ENCODE measurements at places on chromosomes 2 and 18. TPM values are rescaled to one million over a fixed set of nuclear protein-coding genes. Genes with fewer than 3 reads are reported as not detected.
A peak's percentile ranks its signal among the peaks of the same experiment; 100 is the strongest.

The CAPN13 gene
- 0.50 TPM for polyA plus RNA-seq

The FER1L5 gene
- polyA plus RNA-seq = 0.18 TPM

The FEV gene
- not detected for polyA plus RNA-seq

The PLEKHA3 gene
- polyA plus RNA-seq = 15.2 TPM

The HSBP1L1 gene
- 2.3 TPM for polyA plus RNA-seq

The ST8SIA5 gene
- polyA plus RNA-seq = 3.0 TPM

The POLE4 gene
- 105 TPM for polyA plus RNA-seq

The UNC50 gene
- 49.8 TPM for polyA plus RNA-seq

The NYAP2 gene
- polyA plus RNA-seq = not detected

The GALNT14 gene
- 5.6 TPM for polyA plus RNA-seq

The IL36B gene
- polyA plus RNA-seq = not detected

The ANKZF1 gene
- 29.9 TPM for polyA plus RNA-seq

The SEPTIN2 gene
- 227 TPM for polyA plus RNA-seq

The RAB27B gene
- polyA plus RNA-seq = 0.13 TPM

GRCh38 chr2:159185401-159186130 is 100.9 kb downstream of the WDSUB1 start:
- no peak overlapping the region for H3K27ac ChIP-seq
- no peaks in the 10 kb centered on the region for H3K27me3 ChIP-seq
- DNase-seq = peak; percentile 40
- H3K4me3 ChIP-seq = no peak overlapping the region

GRCh38 chr18:60112369-60112768 is 212.6 kb downstream of the PMAIP1 start:
- no peak overlapping the region for H3K4me3 ChIP-seq
- H3K27ac ChIP-seq = no peak overlapping the region
- H3K4me1 ChIP-seq = no peaks in the 10 kb centered on the region
- DNase-seq = no peak
- H3K36me3 ChIP-seq = no peaks in the 10 kb centered on the region

- H3K36me3 ChIP-seq = no peaks in the 10 kb centered on the region
- no peaks in the 10 kb centered on the region for H3K4me1 ChIP-seq
- no peak for DNase-seq
- H3K4me3 ChIP-seq = no peak overlapping the region
These were observed 340.1 kb downstream of the EIPR1 start for GRCh38 chr2:3037196-3038194.

- H3K4me3 ChIP-seq = no peak overlapping the region
- DNase-seq = no peak
- H3K27ac ChIP-seq = no peak overlapping the region
- no peaks in the 10 kb centered on the region for H3K27me3 ChIP-seq
- no peaks in the 10 kb centered on the region for H3K36me3 ChIP-seq
These were observed 806.4 kb upstream of the FANCL start for GRCh38 chr2:59047373-59047995.

DNA sequence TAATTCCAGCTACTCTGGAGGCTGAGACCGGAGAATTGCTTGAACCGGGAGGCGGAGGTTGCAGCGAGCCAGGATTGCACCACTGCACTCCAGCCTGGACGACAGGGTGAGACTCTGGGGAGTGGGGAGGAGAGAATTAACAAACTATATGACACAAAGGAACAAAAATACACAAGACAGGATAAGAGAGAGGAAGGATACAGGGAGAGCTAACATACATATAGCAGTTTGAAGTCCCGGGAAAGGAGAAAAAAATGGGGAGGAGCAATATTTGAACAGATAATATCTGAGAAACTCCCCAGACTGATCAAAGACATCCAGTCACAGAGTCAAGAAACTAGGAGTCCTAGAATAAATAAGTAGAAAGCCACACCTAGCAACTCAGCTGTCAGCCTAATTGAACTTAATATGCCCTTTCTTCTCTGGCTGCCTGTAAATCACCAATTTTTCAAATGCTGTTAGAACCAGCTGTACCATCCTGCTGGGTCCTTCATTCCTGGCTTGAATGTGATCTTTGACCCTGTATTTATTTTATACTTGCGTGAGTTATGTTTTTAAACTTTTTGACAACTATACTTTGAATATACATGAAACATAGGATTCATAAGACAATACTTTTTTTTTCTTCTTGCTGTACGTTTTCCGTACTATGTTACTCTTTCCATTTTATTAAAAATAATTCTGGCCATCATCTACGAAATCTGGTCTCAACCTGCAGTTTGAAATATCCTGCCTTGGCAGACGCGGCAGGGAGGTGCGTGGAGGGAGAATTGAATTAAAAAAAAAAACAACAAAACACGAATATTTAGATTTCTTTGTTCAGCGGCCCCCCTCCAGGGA is 876 bp upstream of the CYP27A1 start:
- peak overlapping the region; percentile 81 for H3K4me3 ChIP-seq
- H3K27me3 ChIP-seq = peaks cover 55% of the 10 kb centered on the region
- H3K36me3 ChIP-seq = no peaks in the 10 kb centered on the region
- no peak for DNase-seq

DNA sequence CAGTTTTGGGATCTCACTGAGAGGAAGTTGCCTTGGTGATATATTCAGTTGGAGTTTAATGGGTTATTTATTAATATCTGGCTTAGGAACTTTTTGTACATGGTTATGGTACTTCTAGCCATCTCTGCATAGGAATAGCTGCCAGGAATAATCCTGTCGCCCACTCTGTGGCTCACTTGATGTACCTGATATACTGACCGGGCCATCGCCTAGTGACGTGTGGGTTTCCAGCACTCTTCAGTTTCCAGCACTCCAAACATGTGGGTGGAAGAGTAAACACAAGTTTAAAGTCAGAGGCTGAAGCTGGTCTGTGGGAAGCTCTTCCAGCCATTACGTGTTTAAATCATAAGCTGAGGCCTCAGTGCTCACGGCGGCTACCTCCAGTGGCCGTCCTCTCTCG is 44.3 kb upstream of the AGAP1 start:
- no peaks in the 10 kb centered on the region for H3K4me1 ChIP-seq
- no peak for DNase-seq
- H3K4me3 ChIP-seq = no peak overlapping the region
- H3K36me3 ChIP-seq = no peaks in the 10 kb centered on the region

- 0 out of 2 replicates have a peak overlapping the region, but pooled peaks have one; percentile 47 for H3K27ac ChIP-seq
- H3K27me3 ChIP-seq = no peaks in the 10 kb centered on the region
- H3K4me1 ChIP-seq = no peaks in the 10 kb centered on the region
- DNase-seq = no peak
- H3K4me3 ChIP-seq = no peak overlapping the region
These were observed 169.4 kb downstream of the THADA start for GRCh38 chr2:43426305-43427031.

- no peaks in the 10 kb centered on the region for H3K4me1 ChIP-seq
- peak; percentile 71 for DNase-seq
- no peaks in the 10 kb centered on the region for H3K36me3 ChIP-seq
- no peak overlapping the region for H3K4me3 ChIP-seq
- no peaks in the 10 kb centered on the region for H3K27me3 ChIP-seq
These were observed 220.0 kb upstream of the CYP26B1 start for GRCh38 chr2:72367530-72368225.

DNA sequence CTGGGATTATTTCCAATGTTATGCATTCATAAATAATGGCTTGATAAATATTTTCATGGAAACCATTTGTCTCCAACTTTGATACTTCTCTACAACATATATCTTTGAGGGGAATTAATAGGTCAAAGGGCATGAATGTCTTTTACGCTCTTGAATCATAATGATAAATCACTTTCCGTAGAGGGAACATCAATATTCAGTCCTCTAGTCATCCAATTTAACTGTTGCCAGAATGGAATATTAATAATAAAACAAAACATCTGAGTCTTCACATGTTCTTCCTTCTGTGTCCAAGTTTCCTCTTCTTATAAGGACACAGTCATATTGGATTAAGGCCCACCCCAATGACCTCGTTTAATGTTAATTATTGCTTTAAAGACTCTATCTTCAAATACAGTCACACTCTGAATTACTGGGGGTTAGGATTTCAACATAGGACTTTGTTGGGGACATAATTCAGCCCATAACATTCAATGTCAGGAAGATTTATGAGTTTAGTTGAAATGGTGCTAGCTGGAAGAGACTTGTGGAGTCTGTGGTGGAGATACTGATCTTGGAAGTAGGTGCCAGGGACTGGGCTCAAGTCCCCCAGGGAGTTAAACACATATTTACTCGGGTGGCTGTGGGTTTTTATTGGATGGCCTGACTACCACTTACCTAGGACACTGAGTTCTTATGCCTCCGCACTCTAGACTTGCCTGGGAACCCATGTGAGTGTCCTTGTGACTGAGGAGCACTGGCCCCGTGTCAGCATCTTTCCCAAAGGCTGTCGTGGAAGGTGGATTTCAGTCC is 85.0 kb upstream of the SEC11C start:
- no peaks in the 10 kb centered on the region for H3K27me3 ChIP-seq
- H3K4me3 ChIP-seq = no peak overlapping the region
- H3K27ac ChIP-seq = no peak overlapping the region
- H3K36me3 ChIP-seq = no peaks in the 10 kb centered on the region

GRCh38 chr2:181041661-181042060 is 61.3 kb downstream of the UBE2E3 start:
- H3K27me3 ChIP-seq = no peaks in the 10 kb centered on the region
- no peaks in the 10 kb centered on the region for H3K4me1 ChIP-seq
- no peaks in the 10 kb centered on the region for H3K36me3 ChIP-seq
- no peak overlapping the region for H3K4me3 ChIP-seq
- H3K27ac ChIP-seq = no peak overlapping the region

GRCh38 chr2:4217737-4218136 is 514.4 kb downstream of the DCDC2C start:
- no peak for DNase-seq
- H3K36me3 ChIP-seq = no peaks in the 10 kb centered on the region
- H3K4me1 ChIP-seq = no peaks in the 10 kb centered on the region
- no peak overlapping the region for H3K4me3 ChIP-seq
- H3K27me3 ChIP-seq = no peaks in the 10 kb centered on the region

GRCh38 chr18:42157420-42157819 is 202.4 kb downstream of the PIK3C3 start:
- H3K36me3 ChIP-seq = no peaks in the 10 kb centered on the region
- no peaks in the 10 kb centered on the region for H3K4me1 ChIP-seq
- H3K27ac ChIP-seq = no peak overlapping the region
- no peaks in the 10 kb centered on the region for H3K27me3 ChIP-seq
- DNase-seq = no peak

- H3K4me3 ChIP-seq = no peak overlapping the region
- no peaks in the 10 kb centered on the region for H3K36me3 ChIP-seq
- H3K4me1 ChIP-seq = no peaks in the 10 kb centered on the region
- no peaks in the 10 kb centered on the region for H3K27me3 ChIP-seq
- DNase-seq = no peak
- no peak overlapping the region for H3K27ac ChIP-seq
These were observed 207.9 kb upstream of the HDAC4 start for GRCh38 chr2:239608723-239609122.

- H3K4me3 ChIP-seq = no peak overlapping the region
- no peaks in the 10 kb centered on the region for H3K36me3 ChIP-seq
- no peak overlapping the region for H3K27ac ChIP-seq
These were observed 43.2 kb upstream of the ZC3H15 start for GRCh38 chr2:186442885-186443284.

- no peaks in the 10 kb centered on the region for H3K27me3 ChIP-seq
- H3K36me3 ChIP-seq = no peaks in the 10 kb centered on the region
- H3K4me1 ChIP-seq = no peaks in the 10 kb centered on the region
- H3K27ac ChIP-seq = no peak overlapping the region
- no peak for DNase-seq
These were observed 95.5 kb upstream of the ATP8B1 start for GRCh38 chr18:57898506-57899124.

DNA sequence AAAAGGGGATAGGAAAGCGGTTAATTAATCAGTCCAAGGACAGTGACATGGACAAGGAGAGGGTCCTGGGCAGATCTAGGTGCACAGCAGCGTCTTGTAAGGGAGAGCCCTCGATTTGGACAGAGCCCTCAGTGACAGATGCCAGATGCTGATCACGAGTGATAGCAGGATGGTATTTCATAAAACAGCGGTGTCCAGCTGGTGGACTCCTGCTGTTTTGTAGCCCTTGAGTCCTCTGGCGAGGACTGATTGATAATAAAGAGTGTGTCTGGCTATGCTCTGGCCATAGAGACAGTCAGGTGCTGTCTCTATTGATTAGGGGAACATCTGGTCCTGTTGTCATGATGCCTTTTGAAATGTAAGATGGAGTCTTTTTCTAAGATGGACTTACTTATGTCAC is 180.7 kb downstream of the NCK2 start:
- no peak overlapping the region for H3K27ac ChIP-seq
- no peak for DNase-seq
- no peak overlapping the region for H3K4me3 ChIP-seq
- no peaks in the 10 kb centered on the region for H3K36me3 ChIP-seq

GRCh38 chr2:232955856-232956255 is 57.2 kb downstream of the NGEF start:
- no peaks in the 10 kb centered on the region for H3K36me3 ChIP-seq
- no peak overlapping the region for H3K27ac ChIP-seq
- H3K4me3 ChIP-seq = no peak overlapping the region
- no peaks in the 10 kb centered on the region for H3K27me3 ChIP-seq

GRCh38 chr18:55000529-55000928 is 41.3 kb upstream of the CCDC68 start:
- H3K27me3 ChIP-seq = no peaks in the 10 kb centered on the region
- H3K36me3 ChIP-seq = no peaks in the 10 kb centered on the region
- no peak overlapping the region for H3K4me3 ChIP-seq
- DNase-seq = no peak
- peaks cover 9% of the 10 kb centered on the region for H3K4me1 ChIP-seq
- H3K27ac ChIP-seq = no peak overlapping the region

DNA sequence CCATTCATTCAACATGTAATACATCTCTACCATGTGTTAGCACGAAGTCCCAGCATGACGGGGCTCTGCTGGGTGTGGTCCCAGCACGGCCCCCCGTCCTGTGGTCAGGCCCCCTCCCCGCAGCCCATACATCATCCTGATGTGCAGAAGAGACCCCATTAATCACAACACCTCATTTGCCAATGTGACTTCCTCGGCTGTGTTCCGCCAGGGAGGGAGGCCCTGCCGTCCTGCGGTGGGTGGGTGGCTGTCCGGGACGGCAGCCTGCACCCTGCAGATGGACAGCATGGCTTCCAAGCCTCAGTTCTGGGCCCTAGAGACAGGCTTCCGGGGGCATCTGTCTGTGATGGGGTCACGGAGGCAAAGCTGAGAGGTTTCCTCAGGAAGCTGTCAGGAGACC is 254.0 kb downstream of the CYP26B1 start:
- no peaks in the 10 kb centered on the region for H3K36me3 ChIP-seq
- H3K27me3 ChIP-seq = no peaks in the 10 kb centered on the region
- H3K4me1 ChIP-seq = no peaks in the 10 kb centered on the region
- no peak for DNase-seq
- H3K4me3 ChIP-seq = no peak overlapping the region

Data from GM23338 (cell line).